ENCODE measurements at places on chromosomes 4 and X.

DNA sequence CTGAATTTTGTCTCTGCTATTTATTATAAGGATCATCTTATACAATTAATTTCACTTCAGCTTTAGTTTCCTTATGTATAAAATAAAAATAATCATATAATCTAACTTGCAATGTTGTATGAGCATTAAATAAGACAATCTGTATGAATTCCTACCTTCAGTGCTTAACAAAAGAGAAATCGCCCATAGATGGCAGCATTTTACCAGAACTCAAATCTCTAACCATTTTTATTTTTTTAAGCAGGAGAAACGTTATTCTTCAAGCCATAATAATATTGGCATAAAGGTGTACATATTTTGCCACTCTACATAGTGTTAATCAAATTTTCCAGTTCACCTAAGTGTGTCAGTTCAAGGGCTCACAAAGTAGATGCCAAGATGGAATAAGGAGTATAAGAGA lies 78.8 kb downstream of the TMEM47 start:
- no peak for DNase-seq

DNA sequence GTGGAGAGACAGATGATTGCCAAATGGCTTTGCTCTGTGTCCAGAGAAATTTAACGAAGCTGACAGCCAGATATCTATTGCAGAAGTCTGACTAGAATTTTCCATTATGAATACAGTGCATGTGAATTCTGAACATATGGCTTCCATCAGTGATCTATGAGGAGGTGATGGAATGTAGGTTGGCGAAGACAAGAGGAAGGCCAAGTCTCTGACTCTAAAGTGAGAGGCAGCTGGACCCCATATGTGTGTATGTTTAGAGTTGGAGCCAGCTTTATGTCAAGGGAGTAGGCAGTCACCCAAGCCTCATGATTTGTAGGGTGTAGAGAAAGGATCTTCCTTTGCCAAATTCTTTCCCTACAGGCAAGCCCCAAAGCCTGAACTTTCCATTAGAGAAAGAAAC lies 76.2 kb upstream of the TEX13D start:
- DNase-seq: no peak

DNA sequence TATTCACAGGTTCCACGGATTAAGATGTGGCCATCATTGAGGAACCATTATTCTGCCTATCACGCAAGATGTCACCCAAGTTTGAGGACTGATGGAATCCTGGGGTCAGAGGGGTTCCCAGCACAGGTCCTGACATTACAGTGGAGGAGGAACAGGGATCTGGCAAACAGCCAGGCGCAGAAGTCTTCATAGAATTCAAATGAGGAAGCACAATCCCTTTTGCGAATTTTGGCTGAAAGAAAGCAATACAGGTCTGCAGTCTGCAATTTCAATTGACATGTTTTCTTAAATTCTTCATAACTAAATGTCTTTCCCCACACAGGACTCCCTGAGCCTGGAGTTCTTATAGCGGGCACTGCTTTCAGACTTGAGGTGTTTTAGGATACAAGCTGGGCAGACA lies 14.5 kb downstream of the DOCK11 start:
- DNase-seq: no peak

DNA sequence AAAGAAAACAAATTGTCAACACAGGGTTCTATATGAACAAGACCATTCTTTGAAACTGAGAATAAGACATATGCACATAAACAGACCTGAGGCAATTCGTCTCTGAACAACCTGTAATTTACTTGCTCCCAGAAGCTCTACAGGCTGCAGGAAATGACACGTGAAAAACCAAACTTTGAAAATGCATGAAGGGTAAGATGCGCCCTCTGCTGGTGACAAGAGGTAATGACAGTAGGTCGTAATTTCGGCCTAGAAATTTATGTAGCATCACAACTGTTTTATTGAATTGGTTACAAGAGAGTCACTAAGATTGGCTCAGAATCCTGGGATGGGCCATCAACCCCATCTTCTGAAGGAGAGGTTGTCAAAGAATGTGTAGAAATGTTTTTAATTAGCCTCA lies 276.5 kb downstream of the PPP4R3C start:
- DNase-seq: no peak

DNA sequence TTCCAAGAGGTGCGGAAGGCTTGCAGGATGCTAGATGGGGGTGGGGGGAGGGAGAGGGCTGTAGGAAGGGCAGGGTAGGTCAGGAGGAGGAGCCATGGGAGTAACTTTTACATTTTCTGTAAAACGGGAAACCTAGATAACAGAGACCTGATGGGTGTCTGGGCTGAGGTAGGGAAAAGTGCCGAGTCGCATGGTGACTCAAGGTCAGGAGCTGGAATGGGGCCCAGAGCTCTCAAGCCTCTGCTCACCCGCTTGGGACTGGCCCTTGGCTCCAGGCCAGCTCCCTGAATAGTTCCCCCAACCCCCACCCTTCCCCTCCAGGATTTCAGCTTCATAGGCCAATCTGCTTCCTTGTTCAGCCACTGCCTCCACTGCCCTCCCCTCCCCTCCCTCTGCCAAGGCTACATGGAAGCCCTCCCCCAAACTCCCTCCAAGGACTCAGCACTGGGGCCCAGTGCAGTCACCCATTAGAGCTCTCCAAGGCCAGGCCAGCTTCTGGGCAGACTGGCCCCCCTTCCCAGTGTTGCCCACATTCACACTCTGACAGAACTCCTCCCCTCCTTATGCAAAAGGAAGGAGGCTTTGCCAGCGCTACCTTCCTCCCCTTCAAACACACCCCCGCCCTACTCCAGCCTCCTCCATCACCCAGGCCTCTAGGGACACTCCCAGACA lies 43.6 kb downstream of the TSC22D3 start:
- DNase-seq: no peak

- DNase-seq: no peak
Observed at GRCh38 chr4:72569719-72570235, 756 bp upstream of the ADAMTS3 start.

DNA sequence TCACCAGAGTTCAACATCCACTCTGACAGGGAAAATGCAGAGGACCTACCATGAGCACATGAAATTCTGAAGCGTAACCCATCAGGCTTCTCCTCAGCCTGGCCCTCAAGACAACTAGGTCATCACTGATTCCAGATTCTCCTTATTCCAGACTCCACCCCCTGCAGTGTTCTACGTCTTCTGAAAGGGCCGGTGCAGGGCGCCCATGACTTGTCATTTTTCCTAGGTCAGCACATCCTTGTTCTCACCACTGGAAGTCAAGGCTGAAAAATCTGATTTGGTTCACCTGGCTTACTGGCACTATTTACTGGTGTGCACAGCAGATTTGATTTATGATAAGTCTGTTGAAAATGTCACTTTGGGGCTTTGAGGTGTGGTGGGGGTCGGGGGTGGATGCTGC lies 140.9 kb upstream of the KLF3 start:
- DNase-seq: no peak

GRCh38 chrX:136387951-136388502 lies 87.3 kb downstream of the ADGRG4 start:
- DNase-seq: no peak

- DNase-seq: no peak
Observed at GRCh38 chr4:134911941-134912340, 710.4 kb upstream of the PABPC4L start.

GRCh38 chrX:129652565-129653169 lies 2.1 kb downstream of the APLN start:
- no peak for DNase-seq

DNA sequence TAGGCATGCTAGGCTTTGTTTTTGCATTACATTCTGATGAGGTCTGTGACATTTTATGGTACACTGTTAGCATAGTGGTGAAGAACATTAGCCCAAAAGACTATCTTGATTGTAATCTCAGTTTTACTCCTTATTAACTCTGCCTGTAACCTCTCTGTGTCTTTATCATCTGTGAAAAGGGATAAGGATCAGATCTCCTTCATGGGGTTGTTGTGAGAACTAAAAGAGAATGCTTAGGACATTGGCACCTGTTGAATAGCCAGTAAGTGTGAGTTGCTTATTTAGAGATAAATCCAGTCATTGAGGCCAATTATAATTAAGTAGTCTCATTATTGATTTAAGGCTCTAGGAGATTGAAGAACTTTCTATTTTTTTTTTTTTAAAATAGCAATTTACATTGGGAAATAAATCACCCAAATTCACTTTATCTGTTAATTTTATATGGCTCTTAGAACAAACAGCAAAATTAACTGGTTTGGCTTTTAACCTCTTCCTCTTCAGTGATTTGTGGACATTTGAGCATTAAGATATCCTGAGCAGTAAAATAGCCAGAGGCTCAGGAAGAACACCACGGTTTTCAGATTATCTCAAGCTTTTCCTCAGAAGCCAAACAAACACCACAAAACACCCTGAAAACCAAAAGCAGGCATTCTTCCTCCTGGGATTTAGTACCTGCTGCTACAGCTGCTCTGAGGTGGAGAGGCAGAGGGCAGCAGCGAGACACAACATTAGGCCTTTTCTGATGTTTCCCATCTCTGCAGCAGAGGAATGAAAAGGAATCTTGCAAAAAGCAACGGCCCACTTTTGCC lies 192.9 kb downstream of the ARHGAP10 start:
- no peak for DNase-seq

DNA sequence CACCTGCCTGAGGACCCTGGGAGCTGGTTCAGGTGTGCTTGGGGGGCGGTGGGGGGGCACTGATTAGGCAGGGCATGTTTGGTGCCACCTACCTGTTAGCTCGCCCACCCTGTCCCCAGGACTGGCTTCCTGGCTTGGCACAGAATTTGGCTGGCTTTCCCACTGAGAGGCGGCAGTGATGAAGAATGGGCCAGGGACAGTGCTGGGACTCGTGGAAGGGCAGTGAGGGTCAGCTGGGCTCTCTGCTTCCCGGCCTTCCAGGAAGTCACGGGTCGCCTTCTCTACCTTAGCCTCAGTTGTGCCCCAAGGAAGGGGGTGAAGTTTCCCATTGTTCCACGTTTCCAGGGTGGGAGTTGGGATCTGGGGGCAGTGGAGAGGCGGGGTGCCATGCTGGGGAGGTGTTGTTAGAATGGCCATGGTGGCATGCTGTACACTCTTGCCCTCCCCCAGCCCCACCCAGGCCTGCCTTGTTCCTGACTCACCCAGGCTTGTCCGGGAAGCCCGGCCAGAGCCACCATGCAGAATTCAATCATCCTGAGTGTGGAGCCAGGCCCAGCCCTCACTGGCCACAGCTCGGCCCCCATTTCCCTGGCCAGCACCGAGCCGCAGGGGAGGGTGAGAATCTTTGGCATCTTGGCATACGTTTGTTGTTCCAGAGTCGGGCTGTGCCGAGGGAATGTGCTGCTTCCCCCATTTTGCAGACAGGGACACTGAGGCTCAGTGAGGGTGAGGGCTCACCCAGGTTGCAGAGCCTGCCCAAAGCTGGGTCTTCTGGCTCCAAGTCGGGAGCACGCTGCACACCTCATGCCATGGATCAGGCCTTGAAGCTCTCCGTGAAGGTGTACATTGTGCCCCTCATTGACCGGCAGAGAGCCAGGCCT lies 21.9 kb upstream of the GPR78 start:
- no peak for DNase-seq

DNA sequence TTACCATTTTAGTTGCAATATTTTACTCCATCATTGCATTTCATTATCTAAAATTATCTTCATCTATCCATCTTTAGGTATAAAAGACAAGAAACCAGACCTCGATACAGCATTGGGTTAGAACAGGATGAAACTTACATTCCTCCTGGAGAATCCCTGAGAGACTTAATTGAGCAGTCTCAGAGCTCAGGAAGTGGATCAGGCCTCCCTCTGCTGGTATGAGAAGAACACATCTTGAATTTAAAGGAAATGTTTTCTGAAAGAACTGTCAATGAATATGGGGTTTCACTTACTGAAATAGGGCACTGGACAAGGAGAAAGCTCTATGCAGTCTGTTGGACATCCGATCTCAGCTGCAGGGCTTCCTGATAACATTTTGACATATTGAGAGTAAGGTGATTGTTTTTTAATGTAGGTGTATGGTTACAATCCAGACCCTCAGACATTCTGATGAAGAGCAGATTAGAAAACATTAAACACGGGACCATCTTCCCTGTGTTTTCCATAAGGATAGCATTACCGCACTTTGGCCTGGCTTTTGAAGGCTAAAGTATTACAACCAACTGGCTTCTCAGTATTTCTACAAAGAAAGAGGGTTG lies 367.2 kb downstream of the BMPR1B start:
- no peak for DNase-seq

DNA sequence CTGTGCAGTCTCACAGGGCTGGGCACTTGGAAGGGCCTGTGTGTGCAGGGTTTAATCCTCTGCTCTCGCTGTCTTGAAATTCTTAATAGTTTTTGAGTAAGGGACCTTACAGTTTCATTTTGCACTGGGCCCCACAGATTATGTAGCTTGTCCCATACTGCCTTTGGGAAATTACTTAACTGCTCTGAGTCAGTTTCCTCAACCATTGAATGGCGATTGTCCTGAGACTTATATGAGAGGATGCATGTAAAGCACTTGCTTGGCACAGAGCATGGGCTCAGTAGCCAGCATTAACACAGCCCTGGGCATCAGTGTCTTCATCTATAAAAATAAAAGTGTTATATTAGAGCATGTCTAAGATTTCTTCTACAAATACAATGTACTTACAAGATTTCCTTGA lies 55.8 kb downstream of the CLCN5 start:
- no peak for DNase-seq

DNA sequence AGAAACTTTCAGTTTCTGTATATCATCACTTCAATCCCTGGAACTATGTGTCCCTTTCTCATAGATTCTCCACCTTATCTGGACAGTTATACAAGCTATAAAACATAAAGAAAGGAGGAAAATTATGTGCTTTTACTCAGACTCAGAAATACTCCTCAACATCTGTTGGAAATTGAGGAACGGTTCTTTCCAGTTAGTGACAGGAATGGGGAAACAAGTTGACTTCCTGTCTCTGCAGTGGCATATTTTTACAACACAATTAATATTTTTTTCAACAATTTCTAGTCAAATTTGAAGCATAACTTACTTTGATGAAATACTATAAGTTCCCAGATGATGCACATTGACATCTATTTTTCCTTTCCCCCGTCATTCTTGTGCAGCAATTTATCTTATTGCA lies 27.9 kb downstream of the ABHD18 start:
- no peak for DNase-seq

- no peak for DNase-seq
Observed at GRCh38 chr4:14100349-14100748, 472.8 kb upstream of the BOD1L1 start.

- no peak for DNase-seq
Observed at GRCh38 chrX:43333543-43333942, 322.6 kb upstream of the MAOA start.

DNA sequence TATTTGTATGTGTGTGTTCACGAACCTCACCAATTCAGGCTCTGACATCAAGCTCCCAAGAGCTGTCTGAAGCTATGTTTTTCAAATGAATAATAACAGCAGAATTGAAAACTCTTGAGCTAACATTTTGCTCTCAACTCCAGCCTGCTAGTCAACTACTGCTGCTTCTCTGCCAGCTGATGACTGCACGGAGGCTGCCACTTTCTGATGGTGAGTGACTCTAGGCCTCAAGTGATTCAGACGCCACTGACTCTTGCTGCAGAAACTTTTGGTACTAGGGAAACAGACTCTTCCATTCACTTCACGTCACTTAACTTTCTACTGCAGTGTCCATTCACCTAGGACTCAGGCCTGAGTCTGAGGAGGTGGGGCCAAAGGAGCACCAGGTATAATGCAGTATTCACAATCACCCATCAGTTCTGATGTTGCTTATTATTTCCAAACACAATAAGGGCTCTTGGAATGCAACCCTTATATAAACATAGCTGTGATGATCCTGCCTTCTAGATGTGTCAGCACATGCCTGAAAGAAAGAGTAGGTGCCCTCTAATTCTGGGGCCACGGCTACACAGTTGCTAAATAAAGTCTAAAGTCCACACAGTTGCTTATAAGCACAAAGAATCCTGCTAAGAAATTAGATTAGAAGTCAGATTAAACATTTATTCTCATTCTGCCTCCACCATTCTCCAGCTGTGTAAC lies 16.0 kb downstream of the PRDM8 start:
- DNase-seq: no peak

All from stimulated activated naive CD4-positive, alpha-beta T cell (primary cell).